ENCODE measurements at places on chromosomes 6 and 20.

DNA sequence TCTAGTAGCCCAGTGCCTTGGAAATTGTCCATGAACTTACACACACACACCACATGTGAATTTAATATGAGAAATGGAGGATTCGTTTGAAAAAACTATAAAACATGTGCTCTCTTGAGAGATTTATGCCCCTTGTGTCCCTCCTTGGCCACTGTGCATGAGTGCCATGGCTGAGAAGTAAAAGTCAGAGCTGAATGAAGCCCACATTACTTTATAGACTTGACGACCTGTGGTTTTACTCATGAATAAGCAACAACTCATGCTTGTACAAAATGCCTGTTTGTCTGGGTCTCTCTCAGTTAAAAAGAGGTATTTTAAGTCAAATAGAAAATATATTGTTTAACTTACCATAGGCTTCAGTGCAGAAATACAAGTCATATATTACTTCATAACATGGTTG lies 102.7 kb downstream of the KCNQ5 start:
- DNase-seq = no peak

DNA sequence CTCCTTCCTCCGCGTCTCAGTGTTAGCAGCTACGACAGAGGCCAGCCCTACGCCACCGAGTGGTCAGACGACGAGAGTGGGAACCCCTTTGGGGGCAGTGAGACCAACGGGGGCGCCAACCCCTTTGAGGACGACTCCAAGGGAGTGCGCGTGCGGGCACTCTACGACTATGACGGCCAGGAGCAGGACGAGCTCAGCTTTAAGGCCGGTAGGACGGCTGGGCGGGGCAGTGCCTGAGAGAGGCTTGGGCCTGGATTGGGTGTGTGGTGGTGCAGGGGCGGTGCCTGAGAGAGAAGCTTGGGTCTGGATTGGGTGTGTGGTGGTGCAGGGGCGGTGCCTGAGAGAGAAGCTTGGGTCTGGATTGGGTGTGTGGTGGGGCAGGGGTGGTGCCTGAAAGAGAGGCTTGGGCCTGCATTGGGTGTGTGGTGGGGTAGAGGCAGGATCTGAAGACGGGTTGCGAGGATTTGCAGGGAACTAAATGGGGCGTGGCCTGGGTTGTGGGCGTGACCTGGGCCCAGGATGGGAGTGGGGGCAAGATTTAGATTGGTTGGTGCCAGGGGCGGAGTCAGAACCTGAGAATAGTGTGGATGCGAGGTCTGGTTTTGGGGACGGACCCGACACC lies 24.4 kb downstream of the SPDEF start:
- no peak for DNase-seq

DNA sequence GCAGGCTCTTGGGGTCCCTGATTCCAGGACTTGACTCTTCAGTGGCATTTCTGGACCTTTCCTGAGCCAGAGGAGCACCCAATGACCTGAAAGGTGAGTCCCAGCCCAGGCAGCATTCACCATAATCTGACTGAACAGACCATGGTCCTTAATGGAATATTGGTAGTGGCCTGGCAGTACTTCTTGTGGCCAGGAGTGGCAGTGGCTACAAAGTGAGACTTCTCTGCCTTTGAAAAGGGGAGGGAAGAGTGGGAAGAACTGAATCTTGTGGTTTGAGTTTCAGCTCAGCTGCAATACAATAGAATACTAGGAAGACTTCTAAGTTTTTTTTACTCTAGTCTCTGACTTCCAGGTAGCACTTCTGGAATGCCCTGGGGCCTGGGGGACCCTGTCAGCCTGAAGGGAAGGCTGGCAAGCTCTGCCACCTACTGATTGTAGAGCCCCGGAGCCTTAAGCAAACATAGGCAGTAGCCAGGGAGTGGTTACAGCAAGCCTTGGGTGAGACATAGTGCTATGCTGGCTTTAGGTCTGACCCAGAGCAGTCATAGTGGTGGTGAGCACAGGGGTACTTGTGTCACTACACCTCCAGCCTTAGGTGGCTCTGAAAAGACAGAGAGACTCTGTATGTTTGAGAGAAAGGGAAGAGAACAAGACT lies 674.2 kb upstream of the MANEA start:
- DNase-seq = no peak

- no peak for DNase-seq
Observed at GRCh38 chr20:43186312-43186711, 3.4 kb downstream of the PTPRT start.

DNA sequence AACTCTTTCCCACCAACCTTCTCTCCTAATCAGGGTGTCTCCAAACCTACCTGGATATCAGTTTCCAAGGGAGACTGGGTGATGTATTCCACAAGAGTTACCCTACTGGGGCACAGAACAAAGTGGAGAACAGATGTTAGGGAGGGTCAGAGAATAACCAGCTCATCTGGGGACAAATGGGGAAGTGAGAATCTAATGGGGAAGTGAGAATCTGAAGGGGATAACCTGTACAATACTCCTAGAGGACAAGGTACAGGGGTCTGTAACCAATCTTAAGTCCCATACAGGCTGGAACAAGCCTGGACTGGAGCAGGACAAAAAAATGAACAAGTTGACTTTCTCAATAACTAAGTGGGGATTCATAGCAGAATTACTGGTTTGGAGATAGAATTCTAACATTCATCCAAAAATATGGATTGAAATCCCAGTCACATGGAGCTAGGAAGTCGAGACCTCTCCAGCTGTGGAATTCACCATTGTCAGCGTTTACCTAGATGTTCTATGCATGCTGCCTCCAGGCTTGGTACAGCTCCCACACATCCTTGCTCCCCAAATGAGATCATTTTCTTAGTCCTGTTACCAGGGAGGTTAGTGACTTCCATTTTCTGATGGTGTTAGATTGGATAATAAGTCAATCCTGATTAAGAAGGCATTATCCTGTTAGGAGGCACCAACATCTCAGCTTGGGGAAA lies 214.8 kb upstream of the MOCS1 start:
- no peak for DNase-seq

DNA sequence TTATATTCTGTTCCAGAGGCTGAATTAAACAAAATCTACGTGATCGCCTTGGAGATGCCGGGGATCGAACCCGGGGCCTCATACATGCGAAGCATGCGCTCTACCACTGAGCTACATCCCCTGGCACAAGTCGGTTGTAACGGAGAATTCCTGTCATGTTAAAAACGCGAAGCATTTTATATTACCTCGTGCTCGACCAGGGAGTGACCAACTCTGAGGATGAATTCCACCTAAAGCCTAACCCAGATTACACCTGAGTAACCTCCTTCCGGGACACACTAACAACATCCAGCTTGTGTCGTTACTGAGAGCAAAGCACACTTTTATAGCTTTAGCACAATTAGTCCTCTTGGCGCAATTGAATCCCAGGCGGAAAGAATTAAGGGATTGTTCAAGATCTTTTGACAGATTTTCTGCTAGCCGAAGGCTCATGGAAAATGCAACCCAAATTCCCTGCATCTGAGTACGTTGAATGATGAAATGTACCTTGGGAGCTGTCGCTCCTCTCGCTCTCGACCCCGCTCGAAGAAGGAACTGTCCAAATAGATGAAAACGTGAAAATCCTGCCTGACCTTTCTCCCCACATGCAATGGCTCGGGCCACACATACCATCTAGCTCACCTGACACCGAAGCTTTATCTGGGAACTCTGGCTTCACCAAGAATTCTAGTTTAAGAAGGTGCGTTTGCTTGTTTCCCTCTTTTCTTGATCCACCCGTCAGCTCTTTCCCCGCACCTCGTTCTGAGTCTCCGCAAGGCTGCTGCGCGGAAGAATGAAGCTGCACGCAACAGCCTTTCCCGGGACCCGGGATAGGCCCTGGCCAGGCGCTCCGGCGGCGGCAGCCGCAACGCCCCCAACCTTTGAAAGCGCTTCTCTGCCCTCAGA lies 148.3 kb downstream of the GPX5 start:
- no peak for DNase-seq

GRCh38 chr6:50288241-50288640 lies 238.5 kb upstream of the DEFB112 start:
- DNase-seq = no peak

GRCh38 chr6:7004581-7005297 lies 103.0 kb upstream of the RREB1 start:
- no peak for DNase-seq

- no peak for DNase-seq
Observed at GRCh38 chr6:51613558-51613957, 473.9 kb downstream of the PKHD1 start.

DNA sequence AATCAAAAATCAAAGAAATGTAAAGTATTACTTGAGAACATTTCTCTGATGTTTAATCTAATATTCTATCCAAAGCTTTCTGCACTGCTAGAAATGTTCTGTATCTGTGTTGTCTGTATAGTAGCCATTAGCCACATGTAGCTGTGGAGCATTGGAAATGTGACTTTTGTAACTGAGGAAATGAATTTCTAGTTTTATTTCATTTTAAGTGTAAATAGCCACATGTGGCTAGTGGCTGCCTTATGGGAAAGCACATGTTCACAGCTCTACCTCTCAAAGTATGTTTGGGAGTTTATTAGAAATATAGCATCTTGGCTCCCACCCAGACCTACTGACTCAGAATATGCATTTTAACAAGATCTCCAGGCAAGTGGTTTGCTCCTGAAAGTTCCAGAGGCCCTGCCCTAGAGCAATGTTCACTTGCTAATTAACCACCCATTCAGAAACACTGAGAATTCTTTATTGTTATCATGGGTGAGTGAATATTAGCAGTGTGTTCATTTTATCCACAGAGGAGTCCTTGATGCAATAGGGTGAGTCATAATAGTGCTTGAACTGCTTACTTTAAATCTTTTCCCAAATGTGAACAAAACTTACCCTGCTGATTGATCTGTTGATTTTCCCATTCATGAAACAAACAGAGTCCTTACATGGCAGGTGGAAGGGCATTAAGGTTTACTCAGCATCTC lies 282.7 kb downstream of the PLCB1 start:
- no peak for DNase-seq

- no peak for DNase-seq
Observed at GRCh38 chr6:68279793-68280557, 355.1 kb upstream of the ADGRB3 start.
